ENCODE measurements at places on chromosomes 4 and X. TPM values are rescaled to one million over a fixed set of nuclear protein-coding genes. Genes with fewer than 3 reads are reported as not detected.

- H3K36me3 ChIP-seq = no peaks in the 10 kb centered on the region
- no peak overlapping the region for H3K4me3 ChIP-seq
- H3K4me1 ChIP-seq = no peaks in the 10 kb centered on the region
- H3K27me3 ChIP-seq = no peaks in the 10 kb centered on the region
- no peak for DNase-seq
Measured at GRCh38 chr4:180832073-180832472, 1411.1 kb upstream of the TENM3 start.

The CT45A7 gene
- not detected for total RNA-seq

- H3K4me3 ChIP-seq = no peak overlapping the region
- H3K27me3 ChIP-seq = no peaks in the 10 kb centered on the region
- H3K4me1 ChIP-seq = peaks cover 9% of the 10 kb centered on the region
- H3K27ac ChIP-seq = no peak overlapping the region
Measured at GRCh38 chr4:48761286-48761685, 18.8 kb downstream of the FRYL start.

DNA sequence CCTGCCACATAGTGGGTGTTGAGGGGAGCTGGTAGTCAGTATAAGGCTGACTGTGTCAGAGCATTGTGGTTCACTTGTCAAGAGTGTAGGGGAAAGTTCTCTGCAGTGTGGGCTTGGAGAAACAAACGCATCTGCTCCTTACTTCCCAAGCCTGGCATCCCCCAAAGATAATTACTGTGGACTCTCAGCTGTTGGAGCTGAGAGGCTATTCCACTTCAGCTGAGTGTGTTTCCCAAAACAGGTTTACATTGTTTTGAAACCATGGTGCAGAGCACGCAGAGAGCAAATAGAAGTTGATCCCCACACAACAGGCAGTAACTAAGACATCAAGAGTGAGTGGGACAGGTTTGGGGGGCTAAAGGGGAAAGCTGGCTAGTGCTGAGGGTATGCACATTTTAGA, 181.0 kb upstream of the EOLA2 start:
- no peak for DNase-seq
- no peaks in the 10 kb centered on the region for H3K36me3 ChIP-seq
- H3K4me1 ChIP-seq = no peaks in the 10 kb centered on the region
- H3K27ac ChIP-seq = no peak overlapping the region
- no peak overlapping the region for H3K4me3 ChIP-seq

GRCh38 chr4:152323221-152323620, 212.7 kb downstream of the FBXW7 start:
- H3K4me3 ChIP-seq = no peak overlapping the region
- H3K27ac ChIP-seq = no peak overlapping the region
- H3K27me3 ChIP-seq = no peaks in the 10 kb centered on the region
- DNase-seq = no peak

- no peaks in the 10 kb centered on the region for H3K27me3 ChIP-seq
- DNase-seq = no peak
- no peak overlapping the region for H3K27ac ChIP-seq
- H3K4me3 ChIP-seq = no peak overlapping the region
Measured at GRCh38 chr4:119655111-119655837, 26.7 kb upstream of the PDE5A start.

DNA sequence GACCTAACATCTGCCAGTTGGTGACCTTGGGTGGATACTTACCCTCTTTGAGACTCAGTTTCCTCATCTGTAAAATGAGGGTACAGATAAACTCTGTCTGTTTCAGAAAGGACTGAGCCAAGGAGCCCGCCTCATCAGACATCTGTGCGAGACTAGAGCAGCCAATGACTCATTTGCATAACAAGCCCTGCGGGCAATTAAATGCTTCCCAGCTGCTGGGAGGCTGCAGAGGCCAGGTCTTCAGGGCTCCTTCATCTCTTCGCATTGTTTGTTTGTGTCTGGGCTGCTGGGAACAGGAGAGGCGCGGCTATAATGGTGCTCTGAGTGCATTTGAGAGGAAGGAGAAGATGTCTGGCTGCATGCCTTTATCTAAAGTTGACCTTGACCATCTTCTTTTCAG, 85.0 kb downstream of the ADRA2C start:
- no peaks in the 10 kb centered on the region for H3K36me3 ChIP-seq
- peaks cover 36% of the 10 kb centered on the region for H3K27me3 ChIP-seq
- DNase-seq = no peak
- H3K4me1 ChIP-seq = no peaks in the 10 kb centered on the region

- H3K4me3 ChIP-seq = no peak overlapping the region
- H3K27ac ChIP-seq = no peak overlapping the region
- H3K36me3 ChIP-seq = no peaks in the 10 kb centered on the region
- H3K27me3 ChIP-seq = no peaks in the 10 kb centered on the region
Measured at GRCh38 chrX:155745792-155746191, 133.0 kb upstream of the TMLHE start.

DNA sequence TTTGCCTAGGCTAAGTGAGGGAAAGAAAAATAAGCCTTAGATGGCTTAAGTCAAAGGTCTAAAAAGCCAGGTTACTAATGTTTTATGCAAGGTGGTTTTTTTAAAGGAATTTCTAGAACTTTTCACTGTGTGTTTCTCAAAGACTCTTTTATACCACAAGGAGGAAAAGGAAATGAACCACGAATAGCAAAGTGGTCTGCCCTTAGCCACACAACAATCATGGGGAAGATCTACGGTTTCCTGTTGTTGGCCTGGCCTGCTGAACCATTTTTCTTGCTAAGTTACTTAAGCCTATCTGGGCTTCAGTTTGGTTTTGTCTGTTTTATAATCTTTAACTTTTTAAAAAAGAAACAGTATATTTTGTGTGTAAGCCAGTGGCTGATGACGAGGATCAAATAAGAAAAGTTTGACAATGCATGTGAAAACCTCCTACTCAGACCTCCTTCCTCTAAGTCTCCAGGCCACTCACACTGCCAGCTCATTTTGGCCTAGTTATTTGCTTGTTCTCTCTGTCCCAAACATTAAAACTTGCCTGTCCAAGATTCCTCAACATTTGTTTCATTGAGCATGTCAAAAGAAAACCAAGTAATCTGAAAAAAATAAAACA, 56.7 kb upstream of the COL25A1 start:
- no peaks in the 10 kb centered on the region for H3K36me3 ChIP-seq
- no peak overlapping the region for H3K4me3 ChIP-seq
- H3K4me1 ChIP-seq = no peaks in the 10 kb centered on the region
- DNase-seq = no peak

DNA sequence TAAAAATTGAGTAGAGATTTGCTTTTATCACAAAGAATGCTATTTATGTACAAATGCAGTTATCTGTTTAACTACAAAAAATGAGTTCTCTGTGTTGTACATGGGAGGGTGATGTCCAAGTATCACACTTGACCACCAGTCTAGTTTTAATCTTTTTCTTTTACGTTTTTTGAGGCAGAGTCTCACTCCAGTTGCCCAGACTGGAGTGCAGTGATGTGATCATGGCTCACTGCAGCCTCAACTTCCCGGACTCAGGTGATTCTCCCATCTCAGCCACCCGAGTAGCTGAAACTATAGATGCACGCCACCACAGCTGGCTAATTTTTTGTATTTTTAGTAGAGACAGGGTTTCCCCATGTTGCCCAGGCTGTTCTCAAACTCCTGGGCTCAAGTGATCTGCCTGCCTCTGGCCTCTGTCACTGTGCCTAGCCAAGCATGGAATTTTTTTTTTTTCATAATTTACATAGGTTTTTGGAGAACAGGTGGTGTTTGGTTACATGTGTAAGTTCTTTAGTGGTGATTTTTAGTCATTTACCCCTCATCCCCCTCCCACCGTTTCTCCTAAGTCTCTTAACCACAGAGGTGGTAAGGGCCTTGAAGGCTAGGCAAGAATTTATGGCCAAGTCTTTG, 47.9 kb upstream of the RPA4 start:
- H3K36me3 ChIP-seq = no peaks in the 10 kb centered on the region
- no peak overlapping the region for H3K27ac ChIP-seq
- H3K4me3 ChIP-seq = no peak overlapping the region
- no peak for DNase-seq

DNA sequence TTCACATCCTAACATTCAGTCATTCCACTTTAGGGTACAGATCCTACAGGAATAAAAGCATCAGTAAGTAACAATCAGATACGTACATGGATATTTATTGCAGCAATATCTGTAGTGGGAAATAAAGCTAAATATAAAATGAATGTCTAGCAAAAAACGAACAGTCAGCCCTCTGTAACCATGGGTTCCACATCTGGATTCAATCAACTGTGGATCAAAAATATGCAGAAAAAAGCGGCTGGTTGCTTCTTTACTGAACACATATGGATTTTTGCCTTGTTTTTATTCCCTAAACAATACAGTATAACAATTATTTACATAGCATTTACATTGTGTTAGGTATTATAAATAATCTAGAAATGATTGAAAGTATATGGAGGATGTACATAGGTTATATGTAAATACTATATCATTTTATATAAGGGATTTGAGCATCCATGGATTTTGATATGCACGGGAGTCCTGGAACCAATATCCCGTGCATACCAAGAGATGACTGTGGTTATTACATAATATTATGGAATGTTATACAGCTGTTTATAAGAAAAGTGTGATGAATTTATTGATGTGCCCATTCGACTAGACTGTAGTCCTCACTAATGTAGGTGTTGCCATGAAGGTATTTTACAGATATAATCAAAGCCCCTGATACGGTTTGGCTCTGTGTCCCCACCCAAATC, 132.8 kb downstream of the ARHGEF9 start:
- H3K27me3 ChIP-seq = no peaks in the 10 kb centered on the region
- no peaks in the 10 kb centered on the region for H3K36me3 ChIP-seq
- H3K27ac ChIP-seq = no peak overlapping the region
- H3K4me3 ChIP-seq = no peak overlapping the region

DNA sequence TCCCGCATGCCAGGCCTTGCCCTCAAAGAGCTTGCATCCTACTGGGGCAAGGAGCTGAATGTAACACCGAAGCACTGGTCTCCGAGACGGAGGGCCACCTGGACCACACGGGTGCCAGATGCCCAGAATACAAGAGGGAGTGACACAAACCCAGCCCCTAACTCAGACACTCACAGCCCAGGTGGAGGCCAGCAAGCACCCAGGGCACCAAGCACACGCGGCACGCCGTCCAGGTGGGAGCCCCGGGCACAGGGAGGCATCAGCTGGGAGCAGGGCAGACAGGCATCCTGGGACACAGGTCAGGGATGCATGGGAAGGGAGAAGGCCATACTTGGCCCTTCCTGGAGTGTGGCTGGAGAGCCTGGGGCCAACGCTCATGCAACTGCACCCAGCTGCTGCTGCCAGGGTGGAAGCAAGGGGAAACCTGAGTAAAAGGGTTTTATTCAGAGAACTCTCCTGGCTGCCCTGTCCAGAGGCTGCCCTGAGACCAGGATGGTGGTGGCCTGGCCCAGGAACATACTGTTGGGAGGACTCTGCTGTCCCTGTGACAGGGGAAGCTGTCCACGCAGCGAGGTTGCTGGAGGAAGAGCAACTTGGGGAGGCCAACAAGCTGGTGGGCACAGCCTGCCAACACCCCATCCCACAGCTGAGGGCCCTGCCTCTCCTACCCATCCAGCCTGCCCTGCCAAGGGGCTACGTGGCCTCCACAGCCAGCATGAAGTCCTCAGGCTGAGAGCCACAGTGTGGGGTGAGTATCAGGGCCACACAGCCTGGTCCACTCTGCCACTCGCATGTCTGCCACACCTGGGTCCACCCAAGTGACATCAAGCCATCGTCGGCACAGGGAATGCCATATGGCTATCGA, 22.2 kb upstream of the PPP2R2C start:
- H3K27ac ChIP-seq = no peak overlapping the region
- no peaks in the 10 kb centered on the region for H3K36me3 ChIP-seq
- H3K4me3 ChIP-seq = no peak overlapping the region
- H3K4me1 ChIP-seq = no peaks in the 10 kb centered on the region
- no peak for DNase-seq

GRCh38 chr4:73922766-73923630, 53.8 kb downstream of the CXCL1 start:
- no peak overlapping the region for H3K4me3 ChIP-seq
- no peaks in the 10 kb centered on the region for H3K27me3 ChIP-seq
- no peak overlapping the region for H3K27ac ChIP-seq
- no peaks in the 10 kb centered on the region for H3K36me3 ChIP-seq
- DNase-seq = no peak
- H3K4me1 ChIP-seq = peaks cover 6% of the 10 kb centered on the region

DNA sequence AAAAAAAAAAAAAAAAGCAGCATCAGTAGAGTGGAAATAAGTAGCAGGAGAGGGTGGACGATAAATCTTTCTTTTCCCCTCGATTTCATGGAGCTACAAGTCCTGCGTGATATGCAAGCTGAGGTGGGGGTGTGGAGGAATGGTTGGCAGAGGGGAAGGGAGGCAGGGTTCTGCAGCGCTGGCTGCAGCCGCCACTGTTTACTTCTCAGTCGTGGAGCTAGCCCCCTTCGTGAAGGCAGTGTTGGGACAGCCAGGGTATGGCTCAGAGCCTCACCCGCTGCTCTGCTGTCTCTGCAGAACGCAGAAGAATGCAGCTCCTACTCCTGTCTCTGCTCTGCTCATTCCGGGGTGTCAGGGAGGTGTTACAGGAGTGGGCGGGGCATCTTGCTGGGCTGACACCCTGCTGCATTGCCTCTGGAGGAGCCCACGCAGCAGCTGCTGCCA, 140.6 kb downstream of the GPM6A start:
- H3K36me3 ChIP-seq = no peaks in the 10 kb centered on the region
- no peak overlapping the region for H3K27ac ChIP-seq
- no peaks in the 10 kb centered on the region for H3K4me1 ChIP-seq
- H3K4me3 ChIP-seq = no peak overlapping the region
